B cell (primary cell): ENCODE measurements at places on chromosomes 7 and 10.

- no peak for DNase-seq
Observed at GRCh38 chr10:3217853-3218252, 45.3 kb upstream of the PITRM1 start.

DNA sequence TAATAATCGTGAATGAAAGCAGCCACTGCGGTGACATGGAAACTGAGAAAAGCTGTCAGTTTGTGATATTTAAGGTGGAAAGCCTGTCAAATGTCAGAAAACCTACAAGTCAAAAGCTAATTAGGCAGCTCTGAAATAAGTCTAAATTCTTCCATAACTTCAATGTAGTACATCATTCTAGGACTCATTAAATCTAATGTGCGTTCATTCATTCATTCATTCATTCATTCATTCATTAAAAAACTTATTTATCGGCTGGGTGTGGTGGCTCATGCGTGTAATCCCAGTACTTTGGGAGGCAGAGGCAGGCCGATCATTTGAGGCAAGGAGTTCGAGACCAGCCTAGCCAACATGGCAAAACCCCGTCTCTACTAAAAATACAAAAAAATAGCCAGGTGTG, 79.7 kb downstream of the ATE1 start:
- no peak for DNase-seq

DNA sequence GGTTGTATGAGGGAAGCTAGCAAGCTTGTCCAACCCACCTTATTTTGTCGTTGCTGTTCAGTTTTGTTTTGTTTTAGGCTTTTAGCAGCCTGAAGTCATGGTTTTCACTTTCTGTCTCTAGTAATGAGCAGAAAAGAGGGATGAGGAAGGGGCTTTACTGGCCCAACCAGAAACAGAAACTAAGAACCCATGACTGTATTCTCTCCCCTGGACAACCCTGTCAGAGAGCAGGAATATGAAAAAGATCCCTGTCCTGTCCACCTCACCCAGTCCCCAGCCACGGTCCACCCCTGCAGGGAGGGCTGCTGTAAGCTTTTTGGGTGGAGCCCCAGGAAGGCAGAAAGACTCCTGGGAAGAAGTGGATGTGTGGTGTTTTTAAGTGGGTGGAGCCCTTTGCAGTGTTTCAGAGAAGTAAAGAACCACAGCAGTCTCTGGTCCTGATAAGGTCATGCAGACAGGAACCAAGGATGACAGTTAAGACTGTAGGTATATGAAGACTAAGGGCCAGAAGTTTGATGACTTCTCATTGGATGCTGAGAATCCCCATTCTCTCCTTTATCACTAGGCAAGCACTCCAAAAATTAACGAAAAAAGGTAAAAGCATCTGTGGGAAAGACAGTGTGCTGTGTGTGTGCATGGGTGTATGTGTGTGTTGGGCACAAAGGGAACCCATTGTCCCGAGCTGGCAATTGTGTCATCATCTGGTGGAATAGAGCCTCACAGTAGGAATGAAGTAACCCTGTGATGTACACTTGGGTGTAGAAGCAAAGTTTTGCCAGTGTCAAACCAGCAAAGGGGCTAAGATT, 13.8 kb downstream of the MRPL32 start:
- no peak for DNase-seq

DNA sequence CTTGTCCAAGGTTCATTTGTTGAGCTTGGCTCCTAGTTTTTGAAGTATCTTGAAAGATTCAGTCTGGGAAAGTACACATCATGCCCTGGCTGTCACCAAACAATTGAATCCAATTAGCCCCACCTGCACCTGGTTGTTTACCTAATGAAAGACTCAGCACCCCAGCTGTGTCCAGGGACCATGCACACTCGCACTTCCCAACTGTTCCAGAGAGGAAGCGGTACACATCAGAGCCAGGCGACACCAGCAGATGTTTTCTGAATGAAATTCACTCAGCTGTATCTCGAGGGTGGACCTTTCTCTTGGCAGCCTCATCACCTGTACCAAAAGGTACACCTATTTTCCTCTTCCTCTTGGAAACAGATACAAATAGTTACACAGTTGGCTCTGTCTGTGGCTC, 216.4 kb upstream of the LRGUK start:
- DNase-seq: no peak

DNA sequence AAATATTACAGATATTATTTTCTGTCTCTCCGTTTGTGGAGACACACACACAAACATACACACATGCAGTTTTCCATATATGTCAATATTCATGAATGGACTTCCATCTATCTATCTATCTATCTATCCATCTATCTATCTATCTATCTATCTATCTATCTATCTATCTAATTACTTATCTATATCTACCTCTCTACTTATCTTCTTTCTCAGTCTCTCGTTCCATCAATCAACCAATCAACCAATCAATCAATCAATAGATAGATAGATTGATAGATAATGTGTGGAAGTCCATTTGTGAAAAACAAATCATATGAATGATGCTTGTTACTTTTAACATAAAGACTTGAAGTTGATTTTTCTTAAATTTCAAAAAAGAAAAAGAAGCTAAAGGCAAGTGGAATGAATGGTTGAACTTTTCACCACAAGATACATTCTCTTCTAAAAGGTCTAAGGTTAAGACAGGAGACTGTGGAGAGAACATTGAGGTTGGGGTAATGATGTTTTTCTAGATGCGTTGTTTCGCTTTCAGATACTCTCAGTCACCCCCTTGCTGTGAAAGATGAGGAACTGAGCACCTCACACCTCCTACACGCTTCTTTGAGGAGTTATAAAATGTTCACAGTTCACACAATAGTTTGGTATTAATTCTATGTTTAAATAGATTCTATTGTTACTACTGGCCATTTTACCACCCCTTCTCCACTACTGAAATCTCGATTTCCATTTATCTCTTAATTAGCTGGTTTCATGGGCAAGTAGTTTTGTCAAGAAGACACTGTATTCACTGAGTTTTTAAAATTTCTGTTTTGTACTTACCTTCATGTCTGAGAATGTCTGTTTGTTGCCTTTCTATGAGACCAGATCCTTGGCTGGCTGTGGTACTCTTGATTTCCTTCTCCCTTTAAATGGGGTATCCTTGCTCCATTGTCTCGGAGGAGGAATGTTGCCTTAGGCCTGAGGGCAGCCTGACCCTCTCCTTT, 114.1 kb downstream of the EMX2 start:
- DNase-seq: no peak

- no peak for DNase-seq
Observed at GRCh38 chr10:122859527-122859926, 13.9 kb upstream of the CUZD1 start.

GRCh38 chr10:116548301-116548700, 2.6 kb downstream of the PNLIP start:
- DNase-seq: no peak

- no peak for DNase-seq
Observed at GRCh38 chr10:102633287-102633686, 11.0 kb upstream of the TRIM8 start.

- no peak for DNase-seq
Observed at GRCh38 chr7:132584796-132585494, 8.7 kb upstream of the PLXNA4 start.

GRCh38 chr10:74824900-74825370, 1.5 kb upstream of the KAT6B start:
- peak; percentile 68 for DNase-seq
